ENCODE measurements at places on chromosomes 3 and 15.

- DNase-seq = peak; percentile 30
Observed at GRCh38 chr15:78672285-78673014, 31.4 kb upstream of the CHRNB4 start.

DNA sequence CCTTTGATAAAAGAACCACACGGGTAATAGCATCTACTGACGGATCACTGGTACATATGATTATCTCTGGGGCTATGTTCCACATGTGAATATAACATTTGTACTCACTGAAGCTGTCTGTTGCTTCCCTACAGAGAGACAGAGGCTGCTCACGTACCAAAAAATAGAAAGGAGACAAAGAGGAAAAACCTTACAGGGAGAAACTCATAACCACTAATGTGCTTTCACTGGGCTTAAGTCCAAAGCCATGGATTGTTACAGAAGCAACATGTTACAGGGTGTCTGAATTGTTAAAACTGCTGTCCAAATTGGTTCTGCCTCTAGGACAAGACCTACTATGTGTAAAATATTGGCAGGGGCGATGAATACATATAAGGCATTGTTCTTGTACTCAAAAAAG lies 311.9 kb downstream of the FOXP1 start:
- DNase-seq = no peak

DNA sequence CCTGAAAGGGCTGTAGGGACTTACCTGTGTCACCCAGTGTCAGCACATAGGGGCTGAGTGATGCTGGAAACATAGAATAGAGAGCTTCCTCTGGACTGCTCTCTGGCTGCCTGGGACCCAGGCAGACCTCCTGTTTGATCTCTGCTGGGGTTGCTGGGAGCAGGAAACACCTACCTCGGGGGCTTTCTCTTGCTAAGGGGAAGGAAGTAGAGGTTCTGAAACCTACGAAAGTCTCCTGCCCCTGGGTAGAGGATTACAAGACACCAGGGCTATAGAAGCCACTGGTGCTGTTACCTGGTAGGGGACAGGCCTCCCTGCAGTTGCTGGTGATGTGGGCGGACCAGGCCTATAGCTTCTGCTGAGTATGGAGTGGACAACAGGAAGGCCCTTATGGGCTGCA lies 81.7 kb downstream of the DHX30 start:
- DNase-seq = no peak

GRCh38 chr15:75200765-75201615 lies 692 bp upstream of the C15orf39 start:
- no peak for DNase-seq

DNA sequence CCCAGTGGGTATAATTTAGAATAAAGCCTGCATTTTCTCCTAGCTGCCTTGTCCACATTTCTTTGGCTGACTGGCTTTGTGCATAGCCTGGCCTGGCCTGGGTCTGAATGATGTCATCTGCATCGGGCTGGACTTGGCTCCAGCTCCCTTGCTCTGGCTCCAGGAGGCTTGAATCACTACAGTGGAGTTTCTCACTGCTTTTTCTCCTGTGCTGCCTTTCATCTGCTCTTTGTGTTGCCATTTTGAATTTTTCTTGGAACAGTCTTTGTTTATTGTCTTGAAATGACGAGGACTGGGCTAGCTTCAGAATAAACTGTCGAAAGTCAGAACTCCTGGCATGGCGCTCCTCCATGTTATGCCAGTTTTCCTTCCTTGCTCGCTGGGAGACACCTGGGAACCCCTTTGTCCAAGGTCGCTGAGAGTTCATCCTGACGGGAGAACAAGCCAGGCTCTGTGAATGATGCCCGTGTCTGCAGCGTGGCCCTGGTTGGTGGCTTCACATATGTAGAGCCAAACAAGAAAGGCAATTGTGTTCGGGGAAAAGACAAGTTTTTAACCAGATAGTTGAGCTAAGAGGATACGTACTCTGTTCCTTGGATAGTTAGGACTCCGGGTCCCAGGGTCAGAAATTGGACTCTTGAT lies 258.9 kb downstream of the PDZRN3 start:
- no peak for DNase-seq

GRCh38 chr15:55959744-55960447 lies 33.5 kb downstream of the NEDD4 start:
- DNase-seq = no peak

GRCh38 chr3:25421747-25422146 lies 6.3 kb upstream of the RARB start:
- no peak for DNase-seq

DNA sequence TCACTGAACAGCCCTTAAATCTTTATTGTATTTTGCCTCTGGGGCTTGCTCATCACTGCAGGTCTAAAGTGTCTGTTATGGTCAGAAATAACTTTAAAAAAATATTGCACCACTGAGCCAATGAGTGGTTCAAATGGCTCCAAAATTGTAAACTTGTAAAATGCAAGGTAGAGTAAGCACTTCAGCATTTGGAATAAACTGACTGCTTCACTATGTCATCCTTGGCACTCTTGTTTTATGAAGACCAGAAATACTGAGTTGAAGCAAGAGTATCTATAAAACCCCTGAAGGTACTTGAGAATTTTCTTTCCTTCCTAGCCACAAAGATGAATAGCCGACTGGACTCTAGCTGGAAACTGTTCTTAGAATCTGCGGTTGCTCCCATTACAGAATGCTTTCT lies 390.3 kb upstream of the DPH6 start:
- DNase-seq = no peak

DNA sequence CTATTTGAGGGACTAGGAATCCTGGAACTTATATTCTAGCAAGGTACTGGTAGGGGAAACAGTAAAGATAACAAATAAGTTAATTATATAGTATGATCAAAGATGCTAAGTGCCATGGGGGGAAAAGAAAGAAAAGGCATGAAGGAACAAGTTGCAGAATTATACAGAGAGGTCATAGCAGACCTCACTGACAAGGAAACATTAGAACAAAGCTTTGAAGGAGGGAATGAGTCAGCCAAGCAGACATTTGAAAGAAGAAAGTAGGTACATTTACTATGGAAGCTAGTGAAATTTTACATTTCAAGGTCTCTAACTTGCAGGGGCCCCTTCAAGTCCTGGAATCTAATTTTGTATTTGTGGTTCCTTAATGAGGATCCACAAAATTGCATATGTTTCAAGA lies 57.2 kb upstream of the TIPARP start:
- DNase-seq = no peak

GRCh38 chr3:190056742-190057141 lies 64.0 kb downstream of the P3H2 start:
- DNase-seq = no peak

DNA sequence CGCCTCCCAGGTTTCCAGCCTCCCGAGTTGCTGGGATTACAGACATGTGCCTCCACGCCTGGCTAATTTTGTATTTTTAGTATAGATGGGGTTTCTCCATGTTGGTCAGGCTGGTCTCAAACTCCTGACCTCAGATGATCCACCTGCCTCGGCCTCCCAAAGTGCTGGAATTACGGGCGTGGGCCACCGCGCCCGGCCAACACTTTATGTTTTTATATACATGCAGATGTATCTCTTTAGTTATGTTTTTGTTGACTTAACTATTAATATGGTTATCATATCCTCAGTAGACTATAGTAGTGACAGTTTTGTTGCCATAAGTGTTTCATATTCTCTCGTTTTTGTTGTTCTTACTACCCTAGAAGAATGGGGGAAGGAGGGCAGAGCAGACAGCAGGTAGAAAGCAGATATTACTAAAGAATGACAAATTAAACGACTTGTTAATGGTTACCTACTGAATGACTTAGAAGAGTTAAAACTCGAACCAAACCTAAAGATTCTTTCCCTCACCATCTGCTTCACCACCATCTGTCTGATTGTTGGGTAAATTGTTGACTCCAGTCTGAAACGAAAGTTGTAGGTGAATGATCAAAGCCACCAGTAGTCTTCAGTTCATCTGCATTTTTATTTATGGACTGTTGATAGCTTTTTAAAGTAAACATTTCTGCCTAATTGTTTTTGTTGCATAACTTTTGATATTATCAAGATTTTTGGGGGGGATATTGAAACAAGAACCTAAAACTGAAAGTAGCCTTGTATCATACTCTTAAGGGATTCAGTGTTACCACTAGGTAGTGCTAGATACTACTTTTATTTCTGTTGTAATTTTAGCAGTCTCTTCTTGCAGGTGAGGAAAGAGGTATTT lies 89.3 kb downstream of the RASA2 start:
- DNase-seq = no peak

DNA sequence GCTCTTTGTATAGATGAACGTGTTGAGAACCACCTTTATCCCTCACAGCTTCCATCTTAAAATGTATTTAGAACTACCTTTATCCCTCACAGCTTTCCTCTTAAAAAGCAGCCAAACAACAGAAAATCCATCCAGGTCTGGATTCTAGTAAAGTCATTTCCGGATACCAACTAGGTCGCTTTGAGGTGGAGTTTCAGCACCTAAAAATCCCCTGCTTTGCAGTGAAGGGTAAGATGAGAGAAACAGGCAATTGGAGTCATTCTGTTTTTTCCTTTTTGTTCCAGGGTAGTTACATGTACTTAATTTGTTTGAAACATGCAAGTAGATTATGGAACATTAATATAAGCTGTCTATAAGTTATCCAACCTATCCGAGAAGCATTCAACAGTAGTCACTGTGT lies 192.0 kb downstream of the UBE2E2 start:
- DNase-seq = no peak

GRCh38 chr15:33964665-33965040 lies 3.6 kb upstream of the CHRM5 start:
- DNase-seq = no peak

DNA sequence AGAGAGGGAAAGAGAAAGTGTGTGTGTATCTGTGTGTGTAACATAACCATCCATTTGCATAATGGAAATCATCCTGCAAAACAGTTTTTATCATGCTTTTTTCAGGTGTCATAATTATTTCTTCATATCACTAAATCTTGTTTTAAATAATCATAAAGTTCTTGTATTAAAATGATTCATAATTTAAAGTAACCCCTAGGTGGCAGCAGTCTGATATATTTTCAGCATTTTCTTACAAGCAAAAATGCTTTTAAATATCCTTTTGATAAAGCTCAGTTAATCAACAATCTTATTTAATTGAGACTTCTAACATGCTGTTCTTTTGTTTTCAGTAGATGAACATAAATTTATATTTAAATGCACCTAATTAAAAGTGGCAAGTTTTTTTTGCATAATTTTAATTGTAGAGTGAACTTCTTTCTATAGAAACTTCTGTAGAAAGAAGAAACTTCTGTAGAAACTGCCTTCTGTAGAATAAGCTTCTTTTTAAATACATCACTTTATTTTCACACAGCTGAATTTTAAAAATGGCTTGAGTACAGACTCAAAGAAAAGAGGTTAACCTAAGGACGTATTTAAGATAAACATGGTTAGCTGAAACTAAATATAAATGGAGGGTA lies 72.5 kb downstream of the OPA1 start:
- peak; percentile 38 for DNase-seq

DNA sequence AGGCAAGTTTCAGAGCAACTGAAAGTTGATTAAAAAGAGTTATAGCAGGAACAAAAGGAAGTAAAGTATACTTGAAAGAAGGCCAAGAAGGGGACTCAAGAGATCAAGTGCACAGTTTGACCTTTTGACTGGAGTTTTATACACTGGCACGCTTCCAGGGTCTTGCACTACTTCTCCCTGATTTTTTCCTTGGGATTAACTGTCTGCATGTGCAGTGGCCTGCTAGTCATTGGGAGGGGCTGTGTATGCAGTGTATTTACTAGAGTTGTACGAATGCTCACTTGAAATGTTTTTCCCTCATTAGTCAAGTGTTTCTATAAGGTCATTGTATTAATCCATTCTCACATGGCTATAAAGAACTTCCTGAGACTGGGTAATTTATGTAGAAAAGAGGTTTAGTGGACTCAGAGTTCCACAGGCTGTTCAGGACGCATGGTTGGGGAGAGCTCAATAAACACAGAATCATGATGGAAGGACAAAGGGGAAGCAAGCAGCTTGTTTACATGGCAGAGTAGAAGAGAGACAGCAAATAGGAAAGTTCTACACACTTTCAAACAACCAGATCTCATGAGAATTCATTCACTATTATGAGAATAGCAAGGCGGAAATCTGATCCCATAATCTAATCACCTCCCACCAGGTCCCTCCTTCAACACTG lies 571.8 kb downstream of the ZPLD1 start:
- no peak for DNase-seq

DNA sequence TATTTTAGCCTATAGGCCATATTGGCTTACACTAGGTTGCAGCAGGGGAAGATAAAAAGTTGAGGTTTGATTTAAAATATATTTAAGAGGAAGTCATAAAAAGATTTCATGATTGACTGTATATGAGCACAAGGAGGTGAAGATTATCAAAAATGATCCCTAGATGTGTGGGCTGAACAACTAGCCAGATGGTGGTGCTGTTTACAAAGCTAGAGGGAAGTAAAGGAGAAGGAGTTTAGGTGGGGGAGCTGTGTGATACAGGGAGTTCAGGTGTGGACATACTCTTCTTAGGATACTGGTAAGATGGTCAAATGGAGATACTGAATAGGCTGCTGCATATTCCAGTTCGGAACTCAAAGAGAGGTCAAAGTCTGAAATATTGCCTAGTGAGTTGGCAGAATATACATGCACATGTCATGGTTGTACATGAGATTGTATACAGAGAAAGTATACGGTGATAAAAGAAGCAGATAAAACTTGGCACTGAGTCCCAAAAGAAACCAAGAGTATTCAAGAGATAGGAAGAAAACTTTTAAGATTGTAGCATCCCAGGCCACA lies 727.8 kb downstream of the NLGN1 start:
- DNase-seq = peak; percentile 45

DNA sequence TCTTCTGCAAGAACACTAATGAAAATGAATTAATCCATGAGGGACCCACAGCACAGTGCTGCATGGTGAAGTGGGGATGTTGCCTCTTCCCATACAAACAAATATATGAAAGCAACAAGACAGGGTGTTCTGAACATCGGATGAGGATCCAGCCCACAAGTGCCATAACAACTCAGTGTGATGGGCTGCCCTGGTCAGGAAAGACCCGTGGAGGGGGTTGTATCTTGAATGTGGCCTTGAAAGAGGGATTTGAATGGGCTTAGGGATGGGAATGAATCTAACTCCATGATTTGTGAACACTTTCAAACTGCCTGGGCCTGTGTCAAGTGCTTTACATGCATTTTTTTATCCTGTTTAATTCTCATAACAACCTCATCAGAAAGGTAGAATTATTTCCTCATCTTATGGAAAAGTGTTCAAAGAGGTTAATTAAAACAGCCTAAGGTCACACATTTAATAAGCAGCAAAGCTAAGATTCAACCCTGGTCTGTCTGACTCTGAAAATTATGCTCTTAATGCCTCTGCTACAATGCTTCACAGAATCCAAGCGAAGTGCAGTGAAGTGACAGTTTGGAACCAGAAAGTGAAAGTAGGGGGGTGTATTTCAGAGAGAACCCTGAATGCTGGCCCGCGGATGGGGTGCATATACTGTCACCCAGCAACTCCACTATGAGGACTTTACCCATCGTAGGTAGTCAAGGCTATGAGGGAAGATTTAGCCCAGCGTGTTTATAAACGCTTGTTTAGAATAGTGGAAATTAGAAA lies 65.6 kb upstream of the HEG1 start:
- DNase-seq = no peak

DNA sequence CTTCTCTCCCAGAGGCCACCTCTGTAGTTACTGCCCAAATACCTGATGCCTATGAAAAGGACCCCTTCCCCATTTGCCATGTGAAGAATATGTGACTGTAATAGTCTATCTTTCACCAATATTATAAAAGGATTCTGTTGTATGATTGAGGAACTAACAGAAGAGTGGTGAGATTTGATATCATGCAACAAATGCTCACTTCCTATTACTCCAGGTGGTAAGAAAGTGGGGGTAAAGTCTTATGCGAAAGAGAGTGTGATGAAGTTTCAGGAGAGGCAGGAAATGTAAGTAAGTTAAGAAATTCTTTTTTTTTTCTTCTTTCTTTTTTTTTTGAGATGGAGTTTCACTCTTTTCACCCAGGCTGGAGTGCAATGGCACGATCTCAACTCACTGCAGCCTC lies 24.4 kb upstream of the RAP2B start:
- DNase-seq = no peak

All from kidney glomerular epithelial cell (primary cell).